ENCODE measurements at places on chromosomes 4 and X.

- DNase-seq: no peak
Measured at GRCh38 chrX:74291577-74291963, 12.4 kb upstream of the ZCCHC13 start.

- no peak for DNase-seq
Measured at GRCh38 chr4:122364700-122365404, 14.0 kb upstream of the ADAD1 start.

- DNase-seq: no peak
Measured at GRCh38 chrX:4850312-4850711, 1136.9 kb upstream of the PRKX start.

DNA sequence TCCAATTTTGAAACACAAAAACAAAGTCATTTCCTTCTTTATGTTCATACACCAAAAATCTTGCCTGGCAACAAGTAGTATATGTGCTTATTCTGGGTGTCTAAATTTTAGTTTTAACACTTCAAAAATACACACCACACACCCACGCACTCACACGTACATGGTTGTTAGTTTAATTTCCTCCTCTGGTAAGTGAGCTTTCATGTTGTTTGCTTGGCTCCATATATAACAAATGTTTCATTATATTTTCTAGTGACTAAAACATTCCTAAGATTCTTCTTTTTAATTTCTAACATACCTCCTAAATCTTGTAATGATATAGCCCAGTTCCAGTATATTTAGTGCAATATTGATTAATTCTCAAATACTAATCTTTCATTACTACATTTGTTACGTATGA, 80.9 kb downstream of the PRDM5 start:
- no peak for DNase-seq

GRCh38 chr4:106034220-106034619, 138.9 kb downstream of the NPNT start:
- no peak for DNase-seq
